ENCODE measurements at places on chromosomes 2 and 18.

- no peak overlapping the region for H3K27ac ChIP-seq
- H3K4me3 ChIP-seq, result no peak overlapping the region
- H3K27me3 ChIP-seq, result no peaks in the 10 kb centered on the region
- no peak for DNase-seq
- H3K36me3 ChIP-seq, result peaks cover 4% of the 10 kb centered on the region
- no peaks in the 10 kb centered on the region for H3K4me1 ChIP-seq
Measured at GRCh38 chr2:113255140-113256070, 23.3 kb downstream of the PAX8 start.

GRCh38 chr2:51120754-51121280 lies 88.9 kb upstream of the NRXN1 start:
- no peaks in the 10 kb centered on the region for H3K36me3 ChIP-seq
- no peak overlapping the region for H3K4me3 ChIP-seq
- H3K27me3 ChIP-seq, result no peaks in the 10 kb centered on the region
- DNase-seq, result no peak
- H3K4me1 ChIP-seq, result no peaks in the 10 kb centered on the region
- H3K27ac ChIP-seq, result no peak overlapping the region

- no peak overlapping the region for H3K4me3 ChIP-seq
- DNase-seq, result no peak
Measured at GRCh38 chr18:23958036-23958435, 56.5 kb upstream of the TTC39C start.

GRCh38 chr2:23449831-23450331 lies 64.9 kb downstream of the KLHL29 start:
- no peak for DNase-seq
- H3K36me3 ChIP-seq, result no peaks in the 10 kb centered on the region
- no peaks in the 10 kb centered on the region for H3K27me3 ChIP-seq
- H3K4me3 ChIP-seq, result no peak overlapping the region
- peaks cover 4% of the 10 kb centered on the region for H3K4me1 ChIP-seq

All from esophagus muscularis mucosa (tissue), 4 donors.